Stomach (tissue), 19 donors: ENCODE measurements at places on chromosomes 2 and 18. TPM values are rescaled to one million over a fixed set of nuclear protein-coding genes. Genes with fewer than 3 reads are reported as not detected.

- no peak for DNase-seq
Observed at GRCh38 chr2:80071941-80072340, 232.6 kb downstream of the LRRTM1 start.

FAM161A gene
- polyA plus RNA-seq, result 2.1 TPM

KLHL41 gene
- 1.3 TPM for polyA plus RNA-seq

DNA sequence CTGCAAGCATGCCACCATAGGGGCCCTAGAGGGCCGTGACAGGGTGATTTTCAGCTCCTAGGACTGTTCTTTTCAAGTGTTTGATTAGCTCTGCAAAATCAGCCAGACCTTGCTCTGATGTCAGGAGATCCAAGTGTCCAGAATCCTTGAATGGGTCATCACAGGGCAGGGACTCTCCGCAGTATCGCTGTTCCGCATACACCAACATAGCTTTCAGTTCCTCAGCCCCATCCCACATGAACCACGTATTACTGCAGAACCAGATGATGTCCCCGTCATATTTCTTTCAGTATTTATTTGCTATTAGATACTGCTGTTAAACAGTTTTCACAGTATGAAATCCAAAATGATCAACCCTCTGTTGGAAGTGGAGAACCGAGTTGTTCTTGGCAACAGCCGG lies 46.6 kb upstream of the RFX8 start:
- no peak for DNase-seq

- DNase-seq, result no peak
Observed at GRCh38 chr2:190571686-190572085, 37.2 kb upstream of the NEMP2 start.

DNA sequence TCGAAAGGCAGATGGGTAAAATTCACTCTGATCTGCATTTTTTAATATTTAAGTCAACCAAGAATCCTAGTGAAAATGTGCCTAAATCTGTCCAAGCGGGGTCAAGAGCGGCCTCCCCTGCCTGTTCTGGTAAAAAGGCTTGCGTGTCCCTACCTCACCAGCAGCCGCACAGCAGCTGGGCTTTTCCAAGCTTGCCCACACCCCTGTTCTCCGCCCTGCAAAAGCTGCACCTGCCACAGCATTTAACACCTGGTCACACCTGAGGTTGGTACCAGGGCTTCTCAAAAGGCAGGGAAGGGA lies 25.8 kb upstream of the TMEM182 start:
- no peak for DNase-seq

ZSWIM2 gene
- polyA plus RNA-seq, result not detected

RFX8 gene
- polyA plus RNA-seq, result not detected

DNA sequence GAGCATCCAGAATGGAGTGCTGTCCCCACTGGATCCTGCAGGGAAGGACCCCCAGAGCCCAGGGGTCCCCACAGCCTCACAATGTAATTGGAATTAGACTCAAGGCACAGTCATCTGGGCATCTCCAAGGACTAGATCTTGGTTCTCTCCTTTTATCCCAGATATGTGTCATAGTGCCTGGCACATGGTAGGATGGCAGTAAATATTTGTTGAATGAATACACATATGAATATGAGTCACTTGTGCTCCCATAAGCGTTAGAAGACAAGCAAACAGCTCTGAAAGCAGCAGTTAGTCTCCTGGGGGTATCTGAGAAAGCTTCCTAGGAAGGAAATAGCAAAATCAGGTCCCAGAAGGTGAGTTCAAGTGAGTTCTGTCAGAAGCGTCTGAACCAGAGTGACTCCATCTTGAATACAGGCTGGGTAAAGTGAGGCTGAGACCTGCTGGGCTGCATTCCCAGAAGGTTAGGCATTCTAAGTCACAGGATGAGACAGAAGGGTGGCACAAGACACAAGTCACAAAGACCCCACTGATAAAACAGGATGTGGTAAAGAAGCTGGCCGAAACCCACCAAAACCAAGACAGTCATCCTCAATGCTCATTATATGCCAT lies 234.1 kb upstream of the ID2 start:
- no peak for DNase-seq

RASGRP3 gene
- 6.3 TPM for polyA plus RNA-seq

SERPINB3 gene
- 0.61 TPM for polyA plus RNA-seq

PRKCE gene
- 2.1 TPM for polyA plus RNA-seq
